ENCODE measurements at places on chromosomes 7 and 10.

- DNase-seq = peak; percentile 5
These were observed 130.5 kb downstream of the CUX1 start for GRCh38 chr7:101947899-101948298.

DNA sequence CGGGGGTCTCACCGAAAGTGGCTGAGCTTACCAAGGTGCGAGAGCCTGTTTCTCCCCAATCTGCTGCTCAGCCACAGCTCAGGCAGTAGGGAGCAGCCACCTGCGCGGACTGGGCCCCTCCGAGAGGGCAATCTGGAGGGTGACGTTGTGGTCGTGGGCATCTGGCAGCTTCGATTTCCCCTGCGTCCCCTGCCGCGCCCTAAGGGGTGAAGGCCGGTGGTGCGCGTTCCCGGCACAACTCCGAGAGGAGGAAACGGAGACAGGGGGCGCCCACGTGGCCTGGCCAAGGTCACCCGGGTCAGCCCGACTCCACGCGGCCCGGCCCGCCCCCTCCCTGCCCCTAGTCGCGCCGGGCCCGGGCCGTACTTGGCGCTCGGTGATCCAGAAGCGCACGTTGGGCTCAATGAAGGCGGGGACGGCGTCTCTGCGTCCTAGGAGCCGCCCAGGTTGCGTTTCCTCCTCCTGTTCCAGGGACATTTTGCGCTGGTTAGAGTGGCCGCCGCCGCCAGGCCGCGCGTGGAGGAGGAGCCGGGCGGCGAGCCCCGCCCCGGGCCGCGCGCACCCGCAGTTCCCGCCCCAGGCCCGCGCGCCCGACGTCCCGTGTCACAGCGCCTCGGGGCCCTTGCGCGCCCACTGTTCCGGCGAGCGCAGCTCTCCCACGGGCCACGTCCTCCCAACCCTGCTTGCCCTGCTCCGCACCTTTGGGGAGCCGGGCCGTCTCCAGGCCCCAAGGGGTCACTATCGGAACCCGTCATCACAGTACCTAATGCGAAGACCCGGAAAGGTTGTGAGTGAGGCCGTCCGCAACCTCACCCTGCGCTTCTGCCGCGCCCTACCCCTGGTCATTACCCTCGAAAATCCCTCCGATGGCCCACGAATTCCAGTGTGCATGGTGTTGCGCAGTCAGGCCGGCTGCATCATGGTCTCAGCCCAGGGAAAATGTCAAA, at the start of gene SFXN4:
Gene SFXN4 (minus strand): TSS at position 544 of the 947 bp plus-strand sequence. CDS start 67 bp downstream, at position 477.
- DNase-seq = peak; percentile 89

GRCh38 chr7:99102361-99102760, 41.5 kb downstream of the SMURF1 start:
- DNase-seq = no peak

DNA sequence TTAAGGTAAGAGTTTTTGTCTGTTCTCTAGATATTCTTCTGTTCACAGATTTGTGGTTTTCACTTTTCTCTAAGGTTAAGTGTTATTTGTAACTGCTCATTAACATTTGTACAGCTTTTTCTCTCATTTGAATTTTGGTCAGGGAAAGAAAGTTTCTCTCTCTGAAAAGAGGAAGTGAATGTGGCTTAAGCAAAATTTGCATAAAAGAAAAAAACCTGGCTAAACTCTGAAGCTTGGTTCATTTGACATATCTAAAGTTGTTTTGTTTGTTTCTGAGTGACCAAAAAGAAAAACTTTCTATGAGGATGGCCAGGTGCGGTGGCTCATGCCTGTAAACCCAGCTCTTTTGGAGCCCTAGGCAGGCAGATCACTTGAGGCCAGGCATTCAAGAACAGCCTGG, 22.0 kb upstream of the SLC26A4 start:
- peak; percentile 35 for DNase-seq

- no peak for DNase-seq
These were observed 8.9 kb downstream of the SLC25A28 start for GRCh38 chr10:99611326-99611725.

DNA sequence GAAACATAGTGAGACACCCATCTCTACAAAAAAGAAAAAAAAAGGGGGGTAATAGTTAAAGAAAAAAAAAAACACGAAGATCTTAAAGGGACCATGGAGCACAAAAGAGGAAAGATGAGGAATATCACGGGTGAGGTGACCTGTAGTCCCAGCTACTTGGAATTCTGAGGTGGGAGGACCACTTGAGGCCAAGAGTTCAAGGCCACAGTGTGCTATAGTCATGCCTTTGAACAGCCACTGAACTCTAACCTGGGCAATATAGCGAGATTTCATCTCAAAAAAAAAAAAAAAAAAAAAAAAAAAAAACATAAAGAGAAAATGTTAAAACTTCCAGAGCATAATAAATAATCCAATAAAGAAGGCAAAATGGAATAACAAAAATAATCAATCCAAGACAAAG, 23.6 kb downstream of the AKR1D1 start:
- DNase-seq = no peak

DNA sequence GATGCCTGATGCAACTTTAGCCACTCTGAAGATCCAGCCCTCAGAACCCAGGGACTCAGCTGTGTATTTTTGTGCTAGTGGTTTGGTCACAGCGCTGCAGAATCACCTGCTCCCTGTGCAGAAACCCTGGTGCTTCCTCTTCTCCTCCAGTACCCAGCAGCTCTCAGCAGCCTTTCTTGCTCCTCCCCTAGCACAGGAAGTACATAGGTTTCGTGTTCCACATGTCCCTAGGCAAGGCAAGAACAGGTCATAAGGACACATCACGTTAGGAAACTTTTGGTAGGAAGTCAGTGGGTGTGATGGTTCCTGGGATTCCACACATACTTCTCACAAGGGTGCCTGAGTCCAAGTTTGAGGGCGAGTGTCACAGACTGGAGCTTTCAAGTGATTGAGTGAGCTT, 167.9 kb upstream of the PRSS1 start:
- peak; percentile 3 for DNase-seq

- DNase-seq = no peak
These were observed 816 bp upstream of the LRRC4 start for GRCh38 chr7:128031901-128032604.

- no peak for DNase-seq
These were observed 59.5 kb upstream of the SRPK2 start for GRCh38 chr7:105448181-105448580.

DNA sequence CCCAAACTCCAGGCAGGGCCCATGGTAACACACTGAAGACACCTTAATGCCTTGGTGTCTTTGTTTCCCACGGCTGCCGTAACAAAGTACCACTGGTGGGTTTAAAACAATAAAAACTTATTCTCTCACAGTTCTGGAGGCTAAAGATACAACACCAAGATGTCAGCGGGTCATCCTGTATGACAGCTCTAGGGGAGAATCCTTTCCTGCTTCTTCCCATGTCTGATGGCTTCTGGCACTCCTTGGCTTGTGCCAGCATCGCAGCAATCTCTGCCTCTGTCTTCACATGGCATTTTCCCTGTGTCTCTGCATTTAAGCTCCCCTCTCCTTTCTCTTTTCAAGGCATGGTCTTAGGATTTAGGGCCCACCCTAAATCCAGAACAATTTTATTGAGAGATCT, 33.1 kb downstream of the PRSS2 start:
- DNase-seq = no peak

DNA sequence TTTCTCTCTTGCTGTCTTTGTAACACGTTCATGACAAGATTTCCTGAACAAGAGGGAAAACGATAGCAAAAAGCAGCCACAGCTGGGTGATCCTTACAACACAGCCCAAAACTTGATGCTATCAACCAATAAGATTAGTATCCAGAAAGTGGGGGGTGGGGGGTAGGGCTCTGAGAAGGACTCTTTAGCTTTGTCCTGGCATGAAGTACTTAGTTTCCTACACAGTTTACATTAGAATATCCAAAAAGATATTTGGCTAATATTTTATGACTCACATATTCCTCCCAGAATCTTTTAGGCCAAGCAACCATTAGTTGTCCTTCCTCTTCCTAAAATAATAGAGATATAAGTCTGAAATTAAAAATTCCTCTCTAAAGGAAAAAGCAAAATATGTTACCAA, 22.9 kb upstream of the LRRC17 start:
- DNase-seq = no peak

GRCh38 chr10:97820096-97820704, 29.4 kb upstream of the GOLGA7B start:
- no peak for DNase-seq

DNA sequence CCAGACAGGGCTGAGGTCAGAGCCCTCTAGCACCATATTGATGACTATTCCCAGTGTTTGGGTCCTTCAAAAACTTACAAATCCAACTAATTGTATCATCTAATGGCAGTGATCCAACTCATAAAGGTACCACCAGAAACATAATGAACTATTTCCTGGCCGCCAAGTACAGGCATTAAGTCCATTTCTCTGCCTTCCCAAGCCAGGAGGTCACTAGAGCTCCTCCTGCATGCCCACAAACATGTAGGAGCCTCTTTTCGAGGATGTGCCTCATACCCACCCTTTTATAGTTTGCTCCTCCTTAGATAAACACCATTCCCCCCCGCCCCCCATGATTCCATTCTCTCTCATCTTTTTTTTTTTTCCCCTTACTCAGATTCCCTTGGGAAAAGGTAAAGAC, 91.3 kb downstream of the CHN2 start:
- no peak for DNase-seq

DNA sequence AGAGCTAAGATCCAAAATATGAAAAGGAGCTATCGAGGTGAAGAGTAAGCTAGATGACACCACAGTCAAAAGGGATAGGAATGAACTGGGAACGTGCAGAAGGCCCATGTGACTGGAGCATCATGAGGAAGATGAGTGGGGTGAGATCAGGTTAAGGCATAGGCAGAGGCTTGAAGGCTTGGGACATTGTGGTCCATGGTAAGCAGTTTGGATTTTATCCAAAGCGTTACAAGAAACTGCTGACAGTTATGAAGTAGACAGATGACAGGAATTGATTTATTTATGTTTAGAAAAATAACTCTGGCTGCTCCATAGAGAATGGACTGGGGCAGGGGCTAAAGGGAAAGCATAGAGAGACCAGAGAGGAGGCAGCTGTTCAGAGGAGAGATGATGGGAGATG, 18.1 kb upstream of the PANK1 start:
- no peak for DNase-seq

DNA sequence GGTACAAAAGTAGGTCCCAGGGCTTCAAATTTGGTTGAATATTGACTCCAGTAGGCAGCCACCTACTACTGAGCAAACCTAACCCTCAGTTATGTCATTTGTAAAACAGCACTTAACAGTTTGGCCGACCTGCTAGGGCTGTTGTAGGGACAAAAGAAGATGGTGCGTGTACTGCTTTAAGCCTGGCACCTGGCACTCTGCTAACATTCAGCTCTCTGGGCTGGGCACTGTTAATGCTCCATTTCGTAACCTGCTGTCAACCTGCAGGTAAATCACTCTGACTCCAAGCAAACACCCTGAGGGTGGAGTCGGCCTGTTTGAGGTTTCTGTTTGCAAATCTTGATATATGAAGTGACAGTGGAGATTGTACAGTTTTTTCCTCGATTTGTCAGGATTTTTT, 7.2 kb downstream of the ZKSCAN1 start:
- no peak for DNase-seq

GRCh38 chr7:128829391-128830166, 627 bp upstream of the FLNC start:
- DNase-seq = no peak

DNA sequence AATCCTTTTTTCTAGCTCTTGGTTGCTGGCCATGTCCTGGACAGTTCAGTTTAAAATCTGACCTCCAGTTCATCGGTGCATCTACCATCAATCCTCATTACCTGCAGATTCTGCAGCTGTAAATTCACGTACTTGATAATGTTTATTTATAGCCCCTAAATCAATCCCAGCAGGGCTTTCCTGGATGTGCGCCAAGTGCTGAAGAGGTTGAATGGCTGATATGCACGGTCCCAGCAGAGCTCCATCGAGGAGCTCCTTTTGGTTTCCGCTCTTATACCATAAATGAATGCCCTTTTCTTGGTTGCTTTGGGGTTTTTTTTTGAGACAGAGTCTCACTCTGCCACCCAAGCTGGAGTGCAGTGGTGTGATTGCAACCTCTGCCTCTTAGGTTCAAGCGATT, 91.2 kb upstream of the CCZ1B start:
- no peak for DNase-seq

DNA sequence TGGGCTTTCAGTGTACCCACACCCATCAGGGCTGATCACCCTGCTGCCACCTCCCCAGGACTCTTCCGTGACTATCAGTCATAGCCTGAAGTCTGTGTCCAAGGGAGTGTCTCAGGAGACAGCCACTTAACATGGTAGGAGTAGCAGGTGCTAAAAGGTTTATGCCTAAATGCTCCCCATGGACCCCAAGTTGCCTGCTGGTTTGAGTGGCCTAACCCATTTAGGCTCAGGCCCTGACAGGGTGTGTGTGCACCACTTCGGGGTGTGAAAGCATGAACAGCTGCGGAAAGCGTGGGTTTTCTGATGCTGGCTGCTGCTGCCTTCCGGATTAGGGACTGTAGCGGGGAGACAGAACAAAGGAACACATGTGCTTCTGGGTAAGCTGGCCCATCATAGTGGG, 93.2 kb upstream of the SAMD8 start:
- no peak for DNase-seq

DNA sequence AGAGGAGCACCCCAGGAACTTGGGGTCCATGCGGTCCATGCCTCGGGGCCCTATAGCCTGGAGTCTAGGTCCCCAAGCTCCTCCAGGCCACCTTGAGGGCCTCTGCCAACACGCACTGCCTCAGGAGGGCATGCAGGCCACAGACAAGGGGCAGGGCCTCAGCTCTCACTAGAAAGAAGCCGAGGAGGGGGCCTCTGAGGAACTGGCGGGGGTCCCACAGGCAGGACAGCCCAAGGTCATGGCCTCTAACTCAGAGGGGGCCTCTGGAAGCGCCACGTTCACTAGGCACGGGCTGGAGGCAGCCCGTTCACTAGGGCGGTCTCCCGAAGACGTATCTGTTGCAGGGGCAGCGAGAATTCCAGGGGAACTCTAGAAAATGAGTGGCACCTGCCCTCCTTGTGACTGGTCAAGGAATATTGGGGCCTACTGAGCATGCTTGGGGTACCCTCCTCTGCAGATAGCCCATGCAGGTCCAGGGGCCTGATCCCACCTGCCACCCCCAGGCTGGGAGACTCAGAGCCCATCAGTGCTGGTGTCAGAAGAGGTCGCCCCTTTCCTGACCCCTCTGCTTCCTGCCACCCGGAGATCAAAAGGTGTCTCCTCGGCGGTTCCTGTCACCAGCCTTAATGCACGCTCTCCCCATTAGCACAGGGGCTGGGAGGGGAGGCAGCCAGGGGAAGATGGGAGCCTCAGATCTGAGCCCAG, 86.7 kb upstream of the RET start:
- DNase-seq = no peak

GRCh38 chr7:52826515-52827265, 208.7 kb upstream of the POM121L12 start:
- DNase-seq = no peak

GRCh38 chr10:83469728-83470331, 669.5 kb upstream of the GHITM start:
- DNase-seq = no peak

DNA sequence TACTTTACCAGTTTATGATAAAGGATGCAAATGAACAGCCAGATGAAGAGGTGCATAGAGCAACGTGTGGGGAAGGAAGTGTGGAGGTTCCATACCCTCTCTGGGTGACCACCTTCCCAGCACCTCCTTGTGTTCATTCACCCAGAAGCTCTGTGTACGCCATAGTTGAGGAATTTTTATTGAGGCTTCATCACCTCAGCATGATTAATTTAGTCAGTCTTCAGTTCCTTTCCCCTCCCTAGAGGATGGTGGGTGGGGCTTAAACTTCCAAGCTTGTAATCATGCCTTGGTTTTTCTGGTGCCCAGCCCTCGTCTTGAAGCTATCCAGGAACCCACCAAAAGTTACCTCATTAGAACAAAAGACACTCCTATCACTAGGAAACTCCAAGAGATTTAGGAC, 162.7 kb downstream of the PLCE1 start:
- no peak for DNase-seq

- no peak for DNase-seq
These were observed 9.4 kb upstream of the PFKP start for GRCh38 chr10:3057946-3058345.
